WTC11 (cell line): ENCODE measurements at places on chromosomes 4 and X. TPM values are rescaled to one million over a fixed set of nuclear protein-coding genes. Genes with fewer than 3 reads are reported as not detected.

DNA sequence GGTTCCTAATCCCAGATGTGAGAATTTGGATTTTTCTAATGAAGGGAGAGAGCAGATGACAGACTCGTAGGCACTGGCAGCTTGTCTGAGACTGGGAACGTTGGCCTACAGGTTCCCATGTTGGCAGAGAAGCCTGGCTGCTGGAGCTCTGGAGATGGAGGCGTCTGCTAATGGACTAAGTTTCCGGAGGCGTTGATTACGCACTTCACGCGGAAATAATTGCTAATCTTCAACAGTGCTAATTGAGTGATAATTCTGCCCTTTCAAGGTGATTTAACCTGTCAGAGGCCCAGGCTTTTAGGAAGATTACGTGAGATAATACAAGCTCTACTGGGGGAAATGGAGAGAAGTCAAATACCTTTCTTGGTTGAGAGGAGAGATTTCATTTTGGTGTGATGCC is 77.4 kb downstream of the PSAPL1 start:
- DNase-seq = no peak

DNA sequence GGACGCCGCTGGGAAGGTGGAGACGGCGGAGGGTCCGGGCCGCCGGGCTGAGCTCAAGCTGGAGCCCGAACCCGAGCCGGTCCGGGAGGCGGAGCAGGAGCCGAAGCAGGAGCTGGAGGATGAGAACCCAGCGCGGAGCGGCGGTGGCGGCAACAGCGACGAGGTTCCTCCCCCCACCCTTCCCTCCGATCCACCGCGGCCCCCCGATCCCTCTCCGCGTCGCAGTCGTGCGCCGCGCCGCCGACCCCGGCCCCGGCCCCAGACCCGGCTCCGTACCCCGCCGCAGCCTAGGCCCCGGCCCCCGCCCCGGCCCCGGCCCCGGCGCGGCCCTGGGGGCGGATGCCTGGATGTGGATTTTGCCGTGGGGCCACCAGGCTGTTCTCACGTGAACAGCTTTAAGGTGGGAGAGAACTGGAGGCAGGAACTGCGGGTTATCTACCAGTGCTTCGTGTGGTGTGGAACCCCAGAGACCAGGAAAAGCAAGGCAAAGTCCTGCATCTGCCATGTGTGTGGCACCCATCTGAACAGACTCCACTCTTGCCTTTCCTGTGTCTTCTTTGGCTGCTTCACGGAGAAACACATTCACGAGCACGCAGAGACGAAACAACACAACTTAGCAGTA is 483 bp downstream of the USP27X start:
- DNase-seq = no peak

- DNase-seq = no peak
Observed at GRCh38 chrX:38989076-38989475, 187.8 kb downstream of the MID1IP1 start.

DNA sequence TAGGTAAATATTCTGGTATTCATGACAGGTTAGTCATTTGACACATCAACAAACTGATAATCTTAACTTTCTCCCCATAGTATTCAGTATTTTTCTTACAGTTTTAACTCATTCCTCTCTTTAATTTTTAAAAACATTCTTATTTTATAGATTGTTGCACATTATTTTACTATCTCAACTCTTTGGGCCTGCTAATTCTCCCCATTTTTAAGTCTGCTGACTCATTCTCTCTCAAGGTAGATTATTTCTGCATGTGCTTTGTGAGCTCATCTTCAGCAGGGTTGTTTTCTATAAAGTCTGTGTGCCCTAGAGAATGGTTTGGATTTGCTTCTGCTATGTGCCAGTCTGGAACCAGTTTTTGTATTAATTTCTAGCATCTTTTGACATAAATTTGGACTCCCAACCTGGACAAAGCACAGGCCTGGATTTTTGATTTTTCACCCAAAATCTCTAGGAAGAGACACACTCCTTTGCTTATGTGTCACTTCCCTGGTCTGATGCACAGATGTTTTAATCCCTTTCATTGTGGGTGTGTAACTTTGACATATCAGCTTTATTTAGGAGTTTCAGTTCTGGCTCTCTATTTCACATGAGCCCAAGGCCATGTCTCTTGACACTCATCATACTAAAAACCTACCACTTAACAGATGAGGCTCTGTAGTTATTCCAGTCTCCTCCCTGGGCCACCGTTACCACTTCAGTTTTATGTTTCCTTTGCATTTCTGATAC is 194.3 kb upstream of the PGRMC2 start:
- DNase-seq = no peak

DNA sequence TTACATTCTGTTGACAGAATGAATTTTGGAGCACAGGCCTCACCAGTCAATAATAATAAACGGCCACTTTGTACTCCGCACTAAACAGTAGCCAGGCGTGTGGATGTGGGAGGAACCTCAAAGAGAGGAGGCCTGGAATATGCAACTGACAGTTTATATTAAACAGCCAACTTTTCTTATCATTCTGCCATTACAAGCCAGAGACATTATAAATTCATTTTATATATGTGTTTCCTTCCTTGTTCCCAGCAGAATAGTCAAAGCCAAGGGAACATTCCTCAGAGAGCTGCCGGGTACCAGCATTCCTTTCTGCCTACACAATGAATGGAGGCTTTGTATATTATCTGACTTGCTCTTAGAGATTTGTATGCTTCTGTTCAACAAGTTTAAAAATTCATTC is 436.5 kb upstream of the FTHL17 start:
- no peak for DNase-seq

The DGKK gene
- total RNA-seq = 1.9 to 3.2 TPM (median 2.9 TPM) in 3 replicates

DNA sequence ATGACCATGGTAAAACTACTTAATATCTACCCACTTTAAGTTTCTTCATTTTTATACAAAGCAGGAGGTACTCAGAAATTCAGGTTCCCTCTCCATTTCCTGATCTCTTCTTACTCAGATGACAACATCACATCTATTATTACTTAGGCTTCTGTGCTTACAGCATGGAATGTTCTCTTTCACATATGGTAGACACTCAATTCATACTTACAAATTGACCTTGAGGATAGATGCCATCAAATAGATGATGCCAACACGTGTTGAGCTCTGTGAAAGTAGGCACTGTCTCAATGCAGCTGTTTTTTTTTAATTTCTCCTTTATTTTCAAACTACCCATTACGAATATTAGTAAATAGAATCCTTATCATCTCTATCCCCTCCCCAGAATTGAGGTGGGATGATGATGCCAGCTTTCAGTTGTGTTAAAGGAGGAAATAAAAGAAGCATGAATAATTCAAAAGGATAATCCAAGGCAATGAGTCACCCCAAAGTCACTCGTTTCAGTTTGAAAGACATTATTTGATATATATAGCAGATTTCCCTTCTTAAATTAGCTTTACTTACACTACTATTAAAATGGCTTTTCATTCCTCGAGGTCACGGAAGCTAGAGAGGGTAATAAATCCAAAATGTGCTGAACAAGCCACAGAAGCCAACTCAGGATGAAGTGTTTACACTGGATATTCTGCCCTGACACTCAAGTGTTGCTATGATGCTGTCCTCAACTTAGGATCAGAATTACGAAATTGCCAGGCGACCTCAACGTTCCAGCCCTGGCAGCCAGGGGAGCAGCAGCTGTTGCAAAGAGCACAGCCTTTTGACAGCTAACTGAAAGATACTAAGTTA is 124.2 kb upstream of the EOLA2 start:
- no peak for DNase-seq

The ADAM29 gene
- total RNA-seq = not detected in 3 replicates

- DNase-seq = no peak
Observed at GRCh38 chrX:129771266-129771995, 8.3 kb upstream of the SASH3 start.

- DNase-seq = no peak
Observed at GRCh38 chrX:77398330-77398954, 48.7 kb upstream of the FGF16 start.
